Left kidney (tissue), 8 donors: ENCODE measurements at places on chromosomes 1 and 21. TPM values are rescaled to one million over a fixed set of nuclear protein-coding genes. Genes with fewer than 3 reads are reported as not detected.

The SLC16A1 gene
- polyA plus RNA-seq, result 61.9 TPM

The PTGS2 gene
- polyA plus RNA-seq, result 0.78 TPM

The CRP gene
- polyA plus RNA-seq, result not detected

The MYOC gene
- polyA plus RNA-seq, result 0.10 TPM

The MTF2 gene
- polyA plus RNA-seq, result 74.8 TPM

The PER3 gene
- polyA plus RNA-seq, result 18.9 TPM

DNA sequence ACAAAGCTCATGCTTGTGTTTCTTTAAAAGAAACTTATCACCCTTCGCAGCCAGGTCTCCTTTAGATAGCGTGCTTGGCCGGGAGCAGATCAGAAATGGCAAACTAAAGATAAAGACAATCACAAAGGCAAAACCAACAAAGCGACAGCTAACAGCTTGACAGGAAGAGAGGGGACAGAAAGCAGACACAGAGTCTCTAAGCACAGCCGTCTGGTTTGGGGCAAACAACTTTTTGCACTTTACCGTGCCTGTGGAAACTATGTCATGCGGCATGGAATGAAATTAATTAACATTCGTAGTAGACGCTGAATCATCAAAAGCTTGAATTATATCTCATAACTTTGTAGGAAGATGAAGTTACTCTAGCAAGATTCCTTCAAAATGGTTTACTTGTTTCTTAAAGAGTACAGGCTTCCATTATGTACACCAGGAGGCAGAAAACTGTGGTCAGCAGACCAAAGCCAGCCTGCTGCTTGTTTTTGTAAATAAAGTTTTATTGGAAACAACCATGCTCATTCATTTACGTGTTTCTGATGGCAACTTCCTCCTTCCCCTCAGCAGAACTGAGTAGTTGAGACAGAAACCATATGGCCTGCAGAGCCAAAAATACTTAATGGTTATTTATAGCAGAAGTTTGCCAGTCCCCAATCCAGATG is 183.2 kb downstream of the KIF26B start:
- no peak for DNase-seq

- no peak for DNase-seq
These were observed 30.3 kb upstream of the RLF start for GRCh38 chr1:40130892-40131291.

- no peak for DNase-seq
These were observed 22.5 kb downstream of the XCL1 start for GRCh38 chr1:168598892-168599291.

DNA sequence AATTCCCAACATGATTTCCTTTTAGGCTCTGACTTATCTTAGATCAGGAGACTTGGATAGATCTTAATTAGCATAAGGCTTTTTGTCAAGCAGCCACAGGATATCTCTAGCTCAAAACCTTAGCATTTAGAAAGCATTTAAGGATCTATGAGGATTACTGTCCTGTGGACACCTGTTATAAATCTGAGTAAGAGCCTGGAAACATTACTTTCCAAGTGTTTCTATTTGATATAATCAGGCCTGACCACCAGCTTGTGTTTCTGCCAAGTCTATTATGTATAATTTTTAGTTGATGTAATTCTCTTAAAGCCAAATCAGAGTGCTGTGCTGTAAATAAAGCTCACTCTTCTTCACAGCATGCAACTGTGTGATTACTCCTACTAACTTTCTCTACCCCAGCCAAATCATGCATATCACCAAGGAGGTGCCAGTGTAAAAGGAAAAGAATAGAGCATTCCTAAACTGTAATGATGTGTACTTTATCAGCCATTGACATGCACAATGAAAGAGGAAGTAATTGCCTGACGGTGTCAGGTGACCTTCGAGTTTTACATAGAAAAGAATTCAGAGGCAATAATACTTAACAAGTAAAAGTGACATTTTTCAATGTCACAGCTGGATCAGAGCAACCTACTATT is 309.9 kb upstream of the PRMT6 start:
- DNase-seq, result peak; percentile 7

- no peak for DNase-seq
These were observed 207.7 kb downstream of the BARHL2 start for GRCh38 chr1:90509225-90510048.

GRCh38 chr1:61259379-61260148 is 177.2 kb downstream of the NFIA start:
- no peak for DNase-seq

DNA sequence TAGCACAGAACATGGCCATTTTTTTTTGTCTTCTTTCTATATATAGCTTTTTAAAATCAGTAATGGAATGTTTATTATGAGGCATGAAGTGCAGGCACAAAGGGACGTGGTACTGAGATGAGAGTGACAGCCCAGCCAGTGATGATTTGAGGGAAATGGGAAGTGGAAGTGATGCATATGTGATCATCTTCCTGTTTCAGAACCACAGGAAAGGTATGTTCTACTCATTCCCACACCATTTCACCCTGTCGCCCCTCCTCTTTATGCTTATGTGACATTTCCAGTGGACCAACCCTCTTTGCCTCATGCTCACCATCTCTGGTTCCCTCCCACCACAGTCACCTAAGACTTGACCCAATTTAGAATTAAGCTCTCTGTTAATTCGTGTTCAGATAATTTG is 24.3 kb downstream of the PTGS2 start:
- DNase-seq, result no peak

GRCh38 chr1:111973150-111973790 is 16.2 kb downstream of the KCND3 start:
- DNase-seq, result no peak

DNA sequence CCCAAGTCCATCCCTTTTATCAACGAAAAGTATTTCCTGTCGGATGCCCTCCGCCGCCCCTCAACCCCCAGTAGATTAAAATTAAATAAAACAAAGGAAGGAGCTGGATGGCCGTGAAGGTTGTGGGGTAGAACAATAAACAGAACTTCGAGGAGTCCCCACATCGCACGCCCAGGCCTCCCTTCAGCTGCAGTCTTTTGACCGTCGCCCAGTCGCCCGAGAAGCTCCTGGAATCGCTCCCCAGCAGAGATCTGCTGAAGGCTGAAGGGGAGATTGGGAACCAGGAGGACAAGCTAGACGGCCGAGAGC is 905 bp downstream of the BARHL2 start:
- no peak for DNase-seq

- no peak for DNase-seq
These were observed 182.9 kb downstream of the CDC7 start for GRCh38 chr1:91683598-91683951.

GRCh38 chr1:201344206-201345080 is 33.0 kb downstream of the TNNT2 start:
- peak; percentile 12 for DNase-seq

GRCh38 chr1:44632598-44632997 is 41.7 kb downstream of the TMEM53 start:
- DNase-seq, result no peak

DNA sequence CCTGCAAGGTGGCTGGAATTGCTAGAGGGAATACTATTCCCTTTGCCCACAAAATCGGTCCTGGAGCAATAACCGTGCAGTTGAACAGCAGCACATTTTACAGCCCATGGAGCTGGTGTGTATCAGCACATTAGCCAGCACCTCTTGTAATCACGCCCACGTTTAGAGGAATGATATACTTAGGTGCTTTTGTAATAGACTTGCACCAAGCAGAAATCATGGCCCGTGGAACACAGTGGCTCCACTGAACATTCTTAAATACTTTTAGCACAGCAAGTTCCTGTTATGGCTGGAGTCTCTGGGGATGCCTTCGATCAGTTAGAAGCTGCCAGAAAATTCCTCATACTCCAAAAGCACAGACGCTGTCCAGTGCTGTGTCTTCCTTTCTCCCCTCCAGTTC is 218.1 kb upstream of the FAM78B start:
- DNase-seq, result no peak

DNA sequence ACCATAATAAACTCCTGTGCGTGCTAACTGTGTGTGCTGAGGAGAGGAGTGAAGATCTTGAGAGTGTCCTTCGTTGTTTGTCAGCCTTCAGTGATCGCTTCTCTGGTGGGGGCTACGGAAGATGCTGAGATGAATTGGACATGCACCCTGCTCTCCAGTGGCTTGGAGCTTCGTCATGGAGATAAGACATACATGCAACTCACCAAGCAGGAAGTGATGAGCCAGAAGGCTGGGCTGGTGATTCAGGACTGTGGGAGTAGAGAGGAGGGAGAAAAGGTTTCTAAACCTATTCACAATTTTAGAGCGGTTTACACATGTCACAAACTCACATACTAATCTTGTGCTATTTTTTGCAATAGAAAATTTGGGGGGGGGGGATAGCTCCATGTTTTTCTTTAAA is 128.9 kb upstream of the ADAR start:
- DNase-seq, result no peak

DNA sequence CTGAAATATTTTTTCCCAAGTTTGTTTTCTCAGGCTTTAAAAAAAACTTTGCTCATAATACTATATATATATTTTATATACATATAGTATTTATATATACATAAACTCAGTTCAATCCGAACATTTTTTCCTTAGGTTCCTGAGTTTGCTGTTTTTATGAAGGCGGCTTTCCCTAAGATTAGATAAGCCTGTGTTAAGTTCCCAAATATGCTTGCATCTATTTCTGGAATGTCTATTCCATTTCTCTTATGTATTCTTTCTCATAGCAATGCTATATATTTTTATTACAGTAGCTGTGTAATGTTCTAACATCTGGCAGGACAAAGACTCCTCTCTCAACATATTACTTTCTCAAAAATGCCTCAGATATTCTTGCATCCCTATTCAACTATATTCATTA is 45.9 kb downstream of the ADSS2 start:
- no peak for DNase-seq

DNA sequence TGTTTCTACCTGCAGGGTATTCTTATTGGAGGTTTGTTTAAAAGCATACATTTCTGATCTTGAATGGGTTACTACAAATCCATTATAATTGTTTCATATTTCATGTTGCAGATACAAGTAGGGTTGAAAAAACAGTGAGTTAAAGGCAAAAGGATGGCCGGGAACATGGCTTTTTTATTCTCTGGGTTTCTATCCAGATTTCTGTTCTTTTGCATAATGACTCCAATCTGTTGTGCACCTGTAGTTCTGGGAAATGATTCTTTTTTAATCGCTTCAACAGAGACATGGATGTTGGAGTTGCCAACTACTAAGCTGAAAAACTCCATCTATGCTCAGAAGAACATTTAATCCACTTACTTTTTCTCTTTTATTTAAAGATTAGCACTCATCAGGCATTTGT is 2.7 kb upstream of the ADAMTS1 start:
- no peak for DNase-seq

DNA sequence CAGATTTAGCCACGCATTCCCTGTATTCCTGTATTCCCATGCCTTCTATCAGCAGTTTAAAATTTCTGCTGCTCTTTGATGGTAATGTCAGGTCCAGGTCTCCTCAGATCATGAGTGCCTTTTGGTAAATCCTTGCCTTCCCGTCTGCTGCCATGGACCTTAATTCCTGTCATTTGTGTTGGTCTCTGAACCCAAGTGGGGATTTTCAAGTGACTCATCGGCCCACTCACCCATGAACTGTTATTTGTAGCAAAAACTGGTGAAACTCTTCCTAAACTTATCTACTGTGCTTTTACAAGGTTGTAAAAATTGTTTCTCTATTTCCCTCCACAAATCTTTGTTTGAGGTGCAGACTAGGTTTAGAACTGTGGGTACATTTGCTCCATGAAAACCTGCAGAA is 47.4 kb downstream of the ACTN2 start:
- no peak for DNase-seq
